ENCODE measurements at places on chromosomes 5 and 9. TPM values are rescaled to one million over a fixed set of nuclear protein-coding genes. Genes with fewer than 3 reads are reported as not detected.
A peak's percentile ranks its signal among the peaks of the same experiment; 100 is the strongest.

- peak; percentile 90 for DNase-seq
These were observed 53.9 kb downstream of the RAI14 start for GRCh38 chr5:34709861-34710673.

TMEM252 gene
- not detected for total RNA-seq

GRCh38 chr9:89837162-89837933 lies 232.5 kb downstream of the GADD45G start:
- DNase-seq, result no peak

RPL35 gene
- 3,310 TPM for total RNA-seq

- no peak for DNase-seq
These were observed 15.0 kb downstream of the PSD2 start for GRCh38 chr5:139810341-139811273.

DNA sequence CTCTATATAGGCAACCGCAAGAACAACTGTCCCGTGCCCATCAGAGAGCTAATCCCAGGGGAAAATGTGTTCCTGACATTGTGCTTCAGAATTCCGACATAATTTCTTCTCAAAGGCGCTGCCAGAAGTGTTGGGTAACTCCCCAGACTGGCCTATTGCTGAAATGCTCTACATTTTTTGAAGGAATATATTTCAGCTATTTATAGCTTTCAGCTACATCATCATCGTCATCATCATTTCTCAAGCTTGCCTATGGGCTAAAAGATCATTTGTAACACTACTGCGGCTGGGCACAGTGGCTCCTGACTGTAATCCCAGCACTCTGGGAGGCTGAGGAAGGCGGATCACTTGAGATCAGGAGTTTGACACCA lies 49.7 kb downstream of the MYO10 start:
- DNase-seq, result no peak

DNA sequence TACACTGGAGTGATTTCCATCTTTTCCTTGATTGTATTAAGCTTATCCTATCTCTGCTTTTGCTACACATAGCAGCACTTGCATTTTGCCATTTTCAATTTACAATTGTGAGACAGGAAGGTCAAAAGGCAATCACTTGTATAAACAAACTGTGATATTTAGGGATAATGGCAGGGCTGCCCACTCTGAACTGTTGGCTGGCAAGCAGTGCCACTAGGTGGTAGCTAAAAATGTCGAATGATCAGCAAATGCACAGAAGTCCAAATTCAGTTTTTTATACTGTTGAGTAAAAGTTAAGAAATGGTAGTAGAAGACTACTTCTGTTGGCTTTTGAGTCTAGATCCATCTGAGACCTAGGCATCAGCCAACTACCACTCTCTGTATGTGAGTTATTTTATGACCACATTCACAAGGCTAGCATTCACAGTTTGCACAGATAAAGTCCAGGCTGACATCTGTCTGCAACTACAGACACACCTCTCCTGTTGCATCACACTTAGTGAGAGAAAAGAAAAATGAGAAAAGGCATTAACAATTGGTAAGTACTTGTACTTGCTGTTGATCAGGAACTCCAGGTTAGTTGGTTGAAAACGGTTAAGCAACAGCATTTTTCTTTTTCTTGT lies 108.8 kb upstream of the ASTN2 start:
- no peak for DNase-seq

DNA sequence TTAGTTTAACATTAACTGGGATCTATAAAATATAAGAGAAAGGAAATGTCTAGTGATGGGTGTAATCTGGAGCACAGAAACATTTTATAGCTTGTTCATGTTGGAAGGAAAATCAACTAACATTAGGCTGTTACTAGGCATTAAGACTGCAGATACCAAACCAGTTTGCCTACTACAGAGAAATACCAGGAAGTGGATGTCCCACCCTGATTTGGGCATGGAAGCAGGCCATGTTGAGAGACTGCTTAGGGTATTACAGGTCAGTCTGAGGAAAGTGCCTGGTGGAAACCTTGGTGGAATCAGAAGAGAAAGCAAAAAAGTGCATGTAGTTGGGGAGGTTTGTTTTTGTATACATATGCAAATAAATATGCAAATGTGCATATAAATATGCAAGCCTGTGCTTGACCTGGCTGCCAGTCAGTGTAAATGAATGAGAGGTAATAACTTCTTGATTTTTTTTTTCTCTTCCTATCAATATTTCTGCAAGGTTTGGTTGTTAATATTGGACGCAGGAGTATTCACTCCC lies 9.6 kb upstream of the CCDC112 start:
- DNase-seq, result no peak

PHF24 gene
- total RNA-seq, result 0.58 TPM

DNA sequence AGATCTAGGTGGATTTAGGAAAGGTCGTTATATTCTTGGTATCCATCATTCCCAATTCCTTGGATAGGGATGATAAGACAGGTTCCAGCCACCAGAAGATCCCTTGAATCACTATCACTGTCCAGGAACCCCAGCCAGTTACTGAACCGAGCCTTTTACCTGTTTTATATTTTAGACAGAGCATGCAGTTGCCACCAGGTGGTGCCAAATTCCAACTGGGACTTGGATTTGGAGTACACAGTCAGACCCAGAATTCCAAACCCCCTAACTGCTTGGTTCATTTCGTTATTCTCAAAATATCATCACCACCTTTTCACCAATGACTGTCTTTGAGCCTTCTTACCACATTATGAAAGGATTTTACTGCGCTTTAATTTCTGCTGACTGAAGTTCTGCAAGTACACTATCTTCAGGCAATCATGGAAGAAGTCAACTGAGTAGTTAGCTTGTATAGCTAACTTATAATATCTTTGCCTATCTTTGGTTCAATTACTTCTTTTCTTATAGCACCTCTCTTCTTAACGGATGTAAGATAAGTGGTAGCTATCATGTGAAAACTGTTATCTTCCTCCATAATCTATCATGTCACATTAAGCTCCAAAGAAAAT lies 191.8 kb downstream of the PRR16 start:
- DNase-seq, result no peak

All from kidney epithelial cell (primary cell).